Activated CD4-positive, alpha-beta T cell treated with anti-CD3 and anti-CD28 coated beads, Interleukin-2, amount 50 U/mL, for 16 hours (primary cell): ENCODE measurements at places on chromosomes 1 and 21.

DNA sequence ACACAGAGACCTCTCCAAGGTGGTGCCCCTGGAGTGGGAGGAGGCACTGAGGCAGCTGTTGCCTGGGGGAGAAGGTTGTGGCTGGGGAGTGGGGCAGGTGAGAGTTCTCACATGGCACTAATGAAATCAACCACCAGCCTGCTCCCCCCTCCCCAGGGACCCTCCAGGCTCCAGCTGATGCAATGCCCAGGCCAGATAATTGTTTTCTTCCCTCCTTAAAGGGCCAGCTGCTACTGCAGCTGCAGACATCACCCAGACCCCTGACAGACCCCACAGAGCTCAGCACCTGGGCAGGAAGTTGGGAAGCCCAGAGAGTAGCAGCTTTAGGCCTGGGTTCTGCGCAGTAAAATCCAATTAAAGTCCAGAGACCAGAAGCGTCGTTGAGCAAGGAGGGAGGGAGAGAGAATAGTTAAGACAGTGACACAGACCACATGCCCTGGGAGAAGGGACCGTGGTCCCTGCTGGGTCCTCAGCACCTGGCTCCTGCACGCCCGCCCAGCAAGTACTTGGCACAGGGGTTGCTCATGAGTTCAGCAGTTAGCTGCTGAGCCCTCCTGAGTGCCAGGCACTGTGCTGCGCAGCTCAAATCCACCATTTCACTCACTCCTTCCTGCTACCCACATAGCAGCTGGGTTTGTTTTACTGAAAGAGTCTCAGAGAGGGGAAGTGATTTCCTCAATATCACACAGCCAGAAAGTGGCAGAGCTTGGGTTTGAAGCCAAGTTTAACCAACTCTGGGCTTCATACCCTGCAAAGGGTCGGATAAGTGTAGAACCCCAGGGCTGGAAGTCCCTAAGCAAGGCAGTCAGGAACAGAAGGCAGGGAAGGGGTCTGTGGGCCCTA is 1.9 kb downstream of the RIMS3 start:
- DNase-seq = no peak

DNA sequence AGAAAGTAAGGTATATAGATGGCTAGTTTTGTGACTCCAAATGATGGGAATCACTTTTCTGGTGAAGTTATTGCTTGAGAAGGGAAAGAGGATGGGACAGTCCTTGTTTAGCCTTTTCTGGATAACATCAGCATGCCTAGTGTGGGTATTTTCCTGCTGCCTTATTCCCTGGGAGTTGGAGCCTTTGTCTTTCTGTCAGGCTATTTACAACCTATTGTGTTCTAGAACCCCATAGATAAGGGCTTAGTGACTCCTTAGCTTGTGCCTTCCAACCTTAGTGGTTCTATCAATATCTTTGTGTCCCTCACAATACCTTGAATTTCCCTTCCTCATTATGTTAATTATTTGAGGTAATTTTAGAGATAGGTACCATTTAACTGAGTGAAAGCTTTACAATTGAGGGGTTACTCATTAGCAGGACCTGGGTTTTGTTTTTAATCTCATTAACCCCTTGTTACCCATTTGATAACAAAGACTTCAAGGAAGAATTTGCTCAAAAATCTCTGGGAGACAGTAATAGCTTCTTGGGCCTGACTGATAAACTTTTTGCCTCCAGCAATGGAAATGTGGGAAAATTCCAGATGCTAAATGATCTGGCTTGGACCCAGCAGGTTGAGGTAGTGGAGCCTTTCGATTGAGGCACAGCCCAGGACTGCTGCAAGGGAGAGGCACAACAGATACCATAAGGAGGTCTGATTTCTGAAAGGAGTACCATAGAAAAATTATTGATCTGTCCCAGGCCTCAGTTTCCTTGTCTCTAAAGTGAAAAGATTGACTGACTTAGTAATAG is 49.0 kb downstream of the CACHD1 start:
- DNase-seq = no peak

DNA sequence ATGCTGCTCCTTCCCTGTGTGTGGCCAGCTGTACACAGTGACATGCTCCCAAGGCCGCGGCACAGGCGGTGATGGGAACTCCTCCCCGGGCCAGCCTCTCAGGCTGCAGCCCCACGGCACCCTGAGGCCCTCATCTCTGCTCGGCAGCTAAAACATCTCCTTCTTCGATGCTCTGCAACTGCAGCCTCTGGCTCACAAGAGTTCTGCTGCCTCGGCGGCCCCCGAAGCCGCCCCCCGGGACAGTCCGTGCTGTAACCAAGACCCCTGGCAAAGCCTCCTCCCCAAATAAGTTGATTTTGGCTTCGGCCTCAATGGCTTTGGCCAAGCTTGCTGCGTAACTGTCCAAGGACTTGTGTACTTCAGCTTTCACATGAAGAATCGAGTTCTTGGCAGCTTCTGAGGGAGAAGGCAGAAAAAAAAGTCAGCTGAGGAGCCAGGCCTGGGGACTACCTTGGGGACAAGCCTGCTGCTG is 51.3 kb downstream of the GPR161 start:
- no peak for DNase-seq

GRCh38 chr1:25033828-25034705 is 104.0 kb upstream of the RUNX3 start:
- DNase-seq = peak; percentile 25

- no peak for DNase-seq
Measured at GRCh38 chr1:112911506-112912220, 44.3 kb downstream of the SLC16A1 start.

DNA sequence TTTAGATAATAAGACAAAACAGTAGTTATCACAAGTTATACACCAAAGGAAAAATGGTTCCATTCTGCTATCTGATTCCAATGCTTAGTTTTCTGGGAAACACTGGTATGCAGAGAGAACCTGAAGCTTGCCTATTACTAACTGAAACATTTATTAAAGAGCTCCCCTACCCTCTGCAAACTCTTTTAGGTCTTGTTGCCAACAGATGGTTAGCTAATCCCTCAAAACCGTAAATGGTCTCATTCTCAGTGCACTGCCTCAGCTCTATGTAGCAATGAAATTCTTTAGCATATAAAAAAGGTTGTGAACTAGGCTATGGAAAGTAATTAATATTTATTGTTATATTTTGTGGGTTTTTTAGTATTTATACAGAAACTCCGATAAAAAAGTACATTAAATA is 20.4 kb downstream of the C21orf91 start:
- no peak for DNase-seq

DNA sequence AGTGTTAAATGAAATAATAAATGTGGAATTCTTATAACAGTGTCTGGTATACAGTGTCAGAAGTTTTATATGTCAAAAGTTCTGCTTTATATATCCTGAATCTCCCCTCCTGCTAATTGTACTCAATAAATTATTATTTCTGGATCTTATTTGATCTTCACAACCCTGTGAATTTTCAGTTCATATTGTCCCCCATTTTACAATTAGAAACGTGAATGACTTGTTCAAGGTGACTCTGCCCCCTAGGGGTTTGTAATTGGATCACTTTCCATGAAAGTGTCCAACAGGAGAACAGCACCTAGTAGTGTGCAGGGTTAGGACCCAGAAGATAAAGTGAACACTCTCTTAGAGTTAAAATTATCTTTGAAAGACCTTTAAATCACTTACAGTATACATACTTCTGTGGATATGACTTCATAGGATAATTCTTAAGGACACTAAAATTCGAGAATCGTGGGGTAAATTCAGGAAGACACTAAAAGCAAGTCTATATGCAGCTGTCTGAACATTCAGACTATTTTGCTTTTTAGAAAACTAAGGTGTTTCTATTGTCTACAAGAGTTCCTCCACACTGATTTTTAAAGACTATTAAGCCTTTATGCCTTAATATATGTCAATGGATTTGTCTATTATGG is 4.5 kb upstream of the DDR2 start:
- DNase-seq = peak; percentile 27

DNA sequence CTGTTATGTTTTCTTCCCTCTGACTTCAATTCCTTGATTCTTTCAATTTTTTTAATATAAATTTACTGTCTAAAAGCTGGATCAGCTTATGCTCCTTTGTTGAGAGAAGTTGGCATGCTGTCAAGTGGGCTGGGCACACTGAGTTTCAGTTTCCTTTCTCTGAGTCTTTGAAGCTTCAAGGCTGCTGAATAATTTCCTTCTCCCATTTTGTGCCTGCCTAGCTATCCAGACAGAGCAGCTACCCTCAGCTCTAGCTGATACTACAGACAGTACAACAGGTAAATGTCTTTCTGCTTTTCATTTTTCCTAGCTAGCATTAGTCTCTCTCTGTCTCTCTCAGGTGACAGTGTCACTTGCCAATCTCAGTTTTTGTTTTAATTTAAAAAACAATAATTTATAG is at the start of gene IFI44:
IFI44 (plus strand) TSS at position 204 of the 400 bp plus-strand sequence. CDS start 365 bp downstream, outside the sequence.
- peak; percentile 74 for DNase-seq

GRCh38 chr1:6267686-6268322 is 6.9 kb upstream of the GPR153 start:
- no peak for DNase-seq

GRCh38 chr1:203289281-203289981 is 15.9 kb upstream of the BTG2 start:
- DNase-seq = peak; percentile 97

DNA sequence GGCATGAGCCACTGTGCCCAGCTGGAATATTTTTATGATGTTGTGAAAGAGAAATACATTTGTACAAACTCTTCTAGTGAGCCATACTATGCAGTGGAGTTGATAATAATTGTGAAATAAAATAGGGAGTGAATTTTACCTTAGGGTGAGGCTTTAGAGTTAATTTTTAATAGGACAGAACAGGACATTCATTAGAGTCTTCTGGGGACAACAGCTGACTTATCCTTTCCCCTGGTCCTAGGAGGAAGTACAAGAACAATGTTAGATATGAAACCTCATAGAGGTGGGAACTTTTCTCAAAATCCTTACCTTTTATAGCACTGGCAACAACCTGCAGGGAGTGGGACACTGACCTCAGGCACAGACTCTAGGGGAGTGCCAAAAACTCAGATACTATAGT is 21.9 kb downstream of the HAO2 start:
- no peak for DNase-seq

GRCh38 chr1:205962821-205963221 is 19.6 kb upstream of the SLC26A9 start:
- DNase-seq = no peak

DNA sequence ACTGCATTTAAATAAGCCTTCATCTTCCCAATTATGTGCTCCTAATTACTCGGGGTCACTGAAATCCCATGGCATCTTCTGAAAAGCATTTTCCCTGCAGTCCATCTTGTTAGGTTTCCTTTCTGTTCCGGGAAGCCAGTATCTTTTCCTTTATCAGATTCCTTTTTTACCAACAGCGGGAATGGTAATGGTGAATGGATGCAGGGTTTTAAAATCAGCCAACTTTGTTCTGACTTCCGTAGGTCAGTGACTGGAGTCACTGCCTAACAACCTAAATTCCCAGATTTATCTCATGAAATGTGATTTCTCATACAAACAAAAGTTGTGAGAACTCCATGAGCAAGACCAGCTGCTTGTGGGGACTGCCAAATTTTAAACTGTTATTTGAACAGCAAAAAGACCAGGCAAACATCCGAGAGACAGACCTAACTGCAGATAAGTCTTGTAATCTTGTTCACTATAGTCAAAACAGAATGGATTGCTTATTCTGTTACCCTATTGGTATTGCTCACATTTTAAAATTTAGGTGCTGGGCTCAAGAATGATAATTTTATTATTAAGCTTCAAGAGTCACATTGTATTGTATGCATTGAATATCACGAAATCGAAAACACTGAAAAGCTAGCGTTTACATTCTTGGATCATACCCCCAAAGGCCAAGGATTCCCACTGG is 1.2 kb upstream of the RWDD3 start:
- DNase-seq = no peak

DNA sequence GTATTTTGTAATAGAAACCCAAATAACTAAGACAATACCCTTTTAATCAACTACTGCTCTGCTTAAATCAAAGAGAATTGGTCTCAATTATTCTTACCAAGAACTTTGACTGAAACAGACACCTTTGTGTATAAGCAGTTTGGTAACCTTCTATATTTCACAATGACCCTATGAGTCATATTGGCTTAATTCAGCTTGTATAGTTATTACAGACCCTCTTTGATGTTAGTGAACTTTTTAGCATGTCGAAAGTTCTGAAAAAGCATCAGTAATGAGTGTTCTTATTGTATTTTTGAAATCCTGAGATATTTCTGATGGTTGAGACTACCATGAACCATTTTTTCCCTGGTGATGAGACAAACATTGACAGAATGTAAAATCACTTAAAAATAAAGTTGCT is 43.3 kb upstream of the RABGAP1L start:
- DNase-seq = peak; percentile 65

GRCh38 chr1:227913396-227913763 is 34.4 kb downstream of the WNT9A start:
- no peak for DNase-seq

GRCh38 chr1:93965888-93966287 is 56.7 kb upstream of the GCLM start:
- DNase-seq = no peak

DNA sequence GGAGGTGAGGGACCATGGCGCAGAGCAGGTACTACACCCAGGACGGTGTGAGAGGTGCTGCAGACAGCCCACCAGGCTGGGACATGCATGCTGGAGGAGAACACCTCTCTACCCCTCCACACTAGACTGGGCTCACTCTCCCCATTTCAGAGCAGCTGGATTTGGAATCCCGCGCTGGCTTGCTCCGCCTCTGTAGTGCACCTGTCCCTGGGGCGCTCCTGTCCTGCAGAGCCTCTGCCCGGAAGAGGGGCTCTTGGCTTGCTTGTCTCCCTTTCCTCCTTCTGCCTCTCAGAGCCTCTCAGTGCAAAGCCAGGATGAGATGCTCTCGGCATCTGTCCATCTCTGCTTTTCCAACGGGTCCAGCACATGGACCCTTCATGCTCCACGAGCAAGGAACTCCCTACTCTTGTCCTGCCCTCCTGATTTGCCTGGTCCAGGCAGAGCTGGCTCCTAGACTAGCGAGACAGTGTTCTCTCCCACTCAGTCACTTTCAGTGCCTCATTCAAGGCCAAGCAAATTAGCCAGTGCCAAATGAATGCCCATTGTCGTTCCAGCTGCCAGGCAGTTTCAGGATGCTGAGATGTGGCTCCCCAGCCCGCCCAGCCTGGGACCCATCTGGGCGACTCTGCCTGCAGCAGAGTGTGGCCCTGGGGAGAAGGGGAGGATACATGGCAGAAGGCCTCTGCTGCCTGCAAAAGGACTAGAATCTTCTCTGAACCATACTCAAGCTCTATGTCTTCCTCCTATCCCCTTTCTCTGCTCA is 33.7 kb downstream of the CDCA8 start:
- no peak for DNase-seq

DNA sequence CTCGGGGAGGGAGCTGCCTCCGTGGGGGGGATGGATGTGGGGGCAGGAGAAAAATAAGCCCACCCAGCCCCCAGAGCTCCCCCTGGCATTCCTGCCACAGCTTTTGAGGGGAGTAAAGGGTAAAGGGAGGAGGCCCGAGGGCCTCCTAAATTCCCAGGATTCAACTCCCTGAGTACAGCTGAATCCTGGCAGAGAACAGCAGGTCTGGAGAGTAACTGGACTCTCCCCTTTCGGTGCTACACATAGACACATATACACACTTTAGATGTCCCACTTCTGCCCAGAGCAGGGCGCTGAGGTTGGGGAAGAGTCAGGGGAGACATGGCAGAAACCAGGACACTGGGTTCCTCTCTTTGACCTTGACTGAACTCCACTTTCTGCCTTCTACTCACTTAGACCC is 3.0 kb downstream of the KIRREL1 start:
- no peak for DNase-seq

GRCh38 chr21:16419188-16419921 is 689.6 kb downstream of the USP25 start:
- no peak for DNase-seq
